Activated naive CD8-positive, alpha-beta T cell treated with anti-CD3 and anti-CD28 coated beads for 36 hours (primary cell): ENCODE measurements at places on chromosomes 5 and 9. TPM values are rescaled to one million over a fixed set of nuclear protein-coding genes. Genes with fewer than 3 reads are reported as not detected.

- H3K27me3 ChIP-seq, result peaks cover 8% of the 10 kb centered on the region
- H3K27ac ChIP-seq, result no peak overlapping the region
- H3K4me3 ChIP-seq, result no peak overlapping the region
- H3K4me1 ChIP-seq, result no peaks in the 10 kb centered on the region
- no peaks in the 10 kb centered on the region for H3K36me3 ChIP-seq
- DNase-seq, result no peak
These were observed 121.2 kb downstream of the PHF2 start for GRCh38 chr9:93697352-93698139.

DNA sequence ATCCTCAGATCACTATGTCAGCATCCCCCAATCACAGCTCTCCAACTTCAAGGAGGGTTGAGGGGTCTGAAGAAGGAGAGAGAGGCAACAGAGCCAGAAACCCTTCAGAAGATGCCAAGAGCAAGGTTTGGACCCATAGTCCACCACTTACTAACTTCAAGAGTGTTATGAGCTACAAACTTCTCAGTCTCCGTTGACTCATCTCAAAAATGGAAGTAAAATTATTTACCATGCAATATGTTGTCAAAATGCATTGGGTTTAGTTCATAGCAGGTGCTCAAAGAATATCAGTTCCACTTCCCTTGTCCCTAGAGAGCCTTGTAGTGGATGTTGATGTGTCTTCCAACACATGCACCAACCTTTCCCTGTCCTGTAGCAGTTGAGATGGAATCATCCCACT lies 116.0 kb downstream of the KCNIP1 start:
- H3K4me1 ChIP-seq, result peaks cover 8% of the 10 kb centered on the region
- H3K27me3 ChIP-seq, result peaks cover 11% of the 10 kb centered on the region
- no peak for DNase-seq
- no peak overlapping the region for H3K4me3 ChIP-seq

DNA sequence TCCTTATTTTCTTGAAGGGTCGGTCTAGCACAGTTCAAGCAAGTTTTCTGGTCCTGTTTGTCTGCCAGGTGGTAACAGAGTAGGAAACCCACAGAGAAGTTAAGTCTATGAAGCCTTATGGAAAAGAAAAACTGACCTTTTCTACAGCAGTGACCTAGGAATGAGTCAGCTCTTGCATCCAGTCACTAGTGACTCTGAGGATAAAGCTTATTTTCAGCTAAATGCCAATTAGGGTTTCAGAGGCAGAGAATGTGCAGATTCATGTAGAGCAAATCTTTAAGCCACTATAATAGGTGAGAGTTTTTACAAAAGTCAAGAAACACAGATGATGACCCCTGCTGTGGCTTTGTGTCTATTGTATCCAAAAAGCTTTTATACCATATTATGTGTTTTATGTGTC lies 100.7 kb downstream of the CWC27 start:
- peaks cover 6% of the 10 kb centered on the region for H3K4me1 ChIP-seq
- H3K36me3 ChIP-seq, result no peaks in the 10 kb centered on the region
- DNase-seq, result no peak
- no peak overlapping the region for H3K4me3 ChIP-seq
- H3K27me3 ChIP-seq, result no peaks in the 10 kb centered on the region
- H3K27ac ChIP-seq, result no peak overlapping the region

DNA sequence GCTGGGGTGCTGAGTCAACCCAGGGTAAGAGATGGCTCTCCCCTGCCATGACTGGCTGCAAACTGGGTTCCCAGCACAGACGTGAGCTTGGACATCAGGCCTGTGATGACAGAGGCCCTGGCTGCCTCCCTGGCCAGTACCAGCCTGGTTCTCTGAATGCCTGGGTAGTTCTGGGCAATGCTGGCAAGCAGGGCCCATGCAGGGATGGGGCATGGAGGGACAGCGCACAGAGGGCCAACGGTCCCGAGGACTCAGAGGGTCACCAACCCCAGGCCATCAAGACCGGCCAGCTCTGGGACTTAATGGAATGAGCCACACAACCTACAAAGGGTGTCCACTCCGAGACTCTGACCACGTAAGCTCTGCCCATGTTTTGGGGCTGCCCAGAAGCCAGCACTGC lies 241.4 kb downstream of the FSTL4 start:
- H3K27me3 ChIP-seq, result peaks cover 6% of the 10 kb centered on the region
- H3K36me3 ChIP-seq, result no peaks in the 10 kb centered on the region
- H3K4me1 ChIP-seq, result no peaks in the 10 kb centered on the region
- H3K27ac ChIP-seq, result no peak overlapping the region

GRCh38 chr9:136122425-136123383 lies 4.0 kb upstream of the TMEM250 start:
- H3K27me3 ChIP-seq, result peaks cover 4% of the 10 kb centered on the region
- H3K27ac ChIP-seq, result no peak overlapping the region
- no peak overlapping the region for H3K4me3 ChIP-seq

- peaks cover 6% of the 10 kb centered on the region for H3K36me3 ChIP-seq
- H3K27me3 ChIP-seq, result peaks cover 6% of the 10 kb centered on the region
- DNase-seq, result no peak
- H3K4me1 ChIP-seq, result no peaks in the 10 kb centered on the region
- H3K4me3 ChIP-seq, result no peak overlapping the region
These were observed 16.7 kb downstream of the EXD3 start for GRCh38 chr9:137406085-137406760.

GRCh38 chr9:16138561-16139491 lies 586.0 kb downstream of the CCDC171 start:
- peaks cover 30% of the 10 kb centered on the region for H3K4me1 ChIP-seq
- no peaks in the 10 kb centered on the region for H3K36me3 ChIP-seq
- DNase-seq, result no peak
- H3K27me3 ChIP-seq, result no peaks in the 10 kb centered on the region
- H3K27ac ChIP-seq, result peak overlapping the region; percentile 40

DNA sequence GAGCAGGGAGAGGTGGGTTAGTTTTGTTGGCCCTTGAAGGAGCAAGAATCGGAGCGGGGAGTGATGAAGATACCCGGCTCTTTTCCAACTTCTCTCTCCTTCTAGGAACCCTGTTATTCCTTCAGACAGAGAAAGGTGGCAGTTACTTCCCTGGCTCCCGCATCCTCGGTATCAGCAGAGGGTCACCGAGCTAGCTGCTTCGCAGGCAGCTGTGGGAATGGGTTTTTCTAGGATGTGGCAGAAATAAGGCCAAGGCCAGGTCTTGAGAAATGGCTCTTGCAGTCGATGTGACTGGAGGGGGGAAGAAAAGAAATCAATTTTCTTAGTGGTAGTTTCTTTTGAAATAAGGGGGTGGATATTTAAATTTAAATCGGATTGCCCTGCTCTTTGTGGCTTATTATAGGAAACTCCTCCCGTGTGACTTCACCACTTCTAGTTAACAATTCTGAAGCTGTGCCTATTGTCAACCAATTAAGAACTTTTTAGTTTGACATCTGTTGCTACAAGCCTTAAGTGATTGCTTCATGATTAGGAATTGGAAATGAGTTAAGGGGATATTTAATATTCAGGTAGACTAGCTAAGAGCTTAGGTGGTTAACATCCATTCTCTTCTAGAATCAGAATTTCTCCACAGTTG lies 1.4 kb downstream of the SAP30L start:
- H3K4me1 ChIP-seq, result peaks cover 37% of the 10 kb centered on the region
- peak overlapping the region; percentile 90 for H3K4me3 ChIP-seq
- no peak for DNase-seq
- H3K36me3 ChIP-seq, result peaks cover 19% of the 10 kb centered on the region
- H3K27me3 ChIP-seq, result no peaks in the 10 kb centered on the region

GRCh38 chr9:106333481-106333880 lies 529.5 kb upstream of the ZNF462 start:
- DNase-seq, result no peak
- no peaks in the 10 kb centered on the region for H3K36me3 ChIP-seq
- no peak overlapping the region for H3K4me3 ChIP-seq
- H3K27ac ChIP-seq, result no peak overlapping the region
- H3K4me1 ChIP-seq, result no peaks in the 10 kb centered on the region

- H3K27ac ChIP-seq, result no peak overlapping the region
- no peak overlapping the region for H3K4me3 ChIP-seq
- H3K4me1 ChIP-seq, result peaks cover 22% of the 10 kb centered on the region
These were observed 4.8 kb upstream of the NOTCH1 start for GRCh38 chr9:136550439-136551289.

DNA sequence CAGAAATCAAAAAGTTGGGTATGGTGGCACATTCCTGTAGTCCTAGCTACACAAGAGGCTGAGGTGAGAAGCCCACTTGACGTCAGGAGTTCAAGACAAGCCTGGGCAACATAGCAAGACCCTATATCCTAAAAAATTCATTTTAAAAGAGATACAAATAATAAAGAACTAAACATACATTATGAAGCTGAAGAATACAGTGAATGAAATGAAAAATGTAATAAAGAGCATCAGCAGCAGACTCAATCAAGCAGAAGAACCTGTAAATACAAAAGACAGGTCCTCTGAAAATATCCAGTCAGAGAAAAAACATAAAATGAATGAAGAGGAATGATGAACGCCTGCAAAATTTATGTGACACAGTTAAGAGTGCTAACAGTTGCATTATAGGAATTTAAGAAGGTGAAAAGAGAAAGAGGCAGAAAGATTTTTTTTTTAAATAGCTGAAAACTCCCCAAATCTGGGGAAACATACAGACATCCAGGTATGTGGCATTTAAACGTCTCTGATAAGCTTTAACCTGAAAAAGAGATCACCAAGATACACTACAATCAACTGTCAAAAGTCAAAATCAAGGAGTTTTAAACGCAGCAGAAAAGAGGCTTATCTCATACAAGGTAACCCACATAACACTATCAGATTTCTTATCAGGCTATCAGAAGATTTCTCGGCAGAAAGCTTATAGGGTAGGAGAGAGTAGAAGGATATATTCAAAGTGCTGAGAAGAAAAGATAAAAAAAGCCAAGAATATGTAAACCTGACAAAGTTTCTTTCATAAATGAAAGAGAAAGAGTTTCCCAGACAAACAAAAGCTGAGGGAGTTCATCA lies 57.6 kb downstream of the PRRC1 start:
- H3K27me3 ChIP-seq, result peaks cover 38% of the 10 kb centered on the region
- DNase-seq, result no peak
- H3K36me3 ChIP-seq, result peaks cover 1% of the 10 kb centered on the region
- no peak overlapping the region for H3K4me3 ChIP-seq

GRCh38 chr5:59335544-59335943 lies 558.0 kb downstream of the PDE4D start:
- no peak for DNase-seq
- H3K27me3 ChIP-seq, result peaks cover 27% of the 10 kb centered on the region
- H3K36me3 ChIP-seq, result no peaks in the 10 kb centered on the region
- no peaks in the 10 kb centered on the region for H3K4me1 ChIP-seq

DNA sequence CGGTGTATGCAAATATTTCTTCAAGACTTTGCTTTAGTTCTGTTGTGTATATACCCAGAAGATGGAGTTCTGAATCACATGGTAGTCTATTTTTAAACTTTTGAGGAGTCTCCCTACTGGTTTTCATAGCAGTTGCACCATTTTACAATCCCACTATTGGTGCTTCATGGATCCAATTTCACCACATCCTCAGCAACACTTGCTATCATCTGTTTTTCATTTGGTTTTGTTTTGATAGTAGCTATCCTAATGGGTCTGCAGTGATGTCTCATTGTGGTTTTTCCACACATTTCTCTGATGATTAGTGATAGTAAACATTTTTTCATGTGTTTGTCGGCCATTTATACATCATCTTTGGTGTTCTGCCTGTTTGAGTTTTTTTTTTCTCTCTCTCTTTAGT lies 1339.3 kb downstream of the EFNA5 start:
- H3K27me3 ChIP-seq, result no peaks in the 10 kb centered on the region
- DNase-seq, result no peak
- no peaks in the 10 kb centered on the region for H3K36me3 ChIP-seq
- no peak overlapping the region for H3K27ac ChIP-seq
- H3K4me1 ChIP-seq, result no peaks in the 10 kb centered on the region
- H3K4me3 ChIP-seq, result no peak overlapping the region

DNA sequence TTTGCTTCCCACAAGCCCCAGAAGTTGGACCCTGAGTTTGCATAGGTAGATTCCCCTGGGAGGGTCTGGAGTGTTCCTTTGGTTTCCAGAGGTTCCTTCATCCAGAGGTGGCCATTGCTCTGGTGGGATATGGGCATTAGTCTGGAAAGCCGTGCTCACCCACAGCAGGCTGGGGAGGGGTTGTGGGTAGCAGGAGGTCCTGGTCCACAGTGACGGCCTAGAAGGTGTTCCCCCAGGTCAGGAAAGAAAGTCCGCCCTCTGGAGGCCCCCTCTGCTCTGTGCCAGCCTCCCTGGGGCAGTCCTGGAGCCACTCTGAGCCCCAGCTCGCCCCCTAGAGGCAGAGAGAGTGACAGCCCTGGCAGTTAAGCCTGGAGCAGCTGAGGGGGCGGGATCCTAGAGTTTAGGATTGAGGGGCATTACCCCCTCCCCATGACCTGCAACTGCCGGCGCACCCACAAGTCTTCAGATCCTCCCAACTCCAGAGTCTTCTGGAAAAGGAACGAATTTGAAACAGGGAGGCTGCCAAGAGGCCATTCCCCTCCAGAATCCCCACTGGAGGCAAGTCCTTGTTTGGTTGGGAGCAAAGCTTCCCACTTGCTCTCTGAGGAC lies 36.8 kb downstream of the NDST1 start:
- DNase-seq, result peak; percentile 74
- peaks cover 2% of the 10 kb centered on the region for H3K36me3 ChIP-seq
- H3K4me3 ChIP-seq, result no peak overlapping the region
- H3K27me3 ChIP-seq, result no peaks in the 10 kb centered on the region

DNA sequence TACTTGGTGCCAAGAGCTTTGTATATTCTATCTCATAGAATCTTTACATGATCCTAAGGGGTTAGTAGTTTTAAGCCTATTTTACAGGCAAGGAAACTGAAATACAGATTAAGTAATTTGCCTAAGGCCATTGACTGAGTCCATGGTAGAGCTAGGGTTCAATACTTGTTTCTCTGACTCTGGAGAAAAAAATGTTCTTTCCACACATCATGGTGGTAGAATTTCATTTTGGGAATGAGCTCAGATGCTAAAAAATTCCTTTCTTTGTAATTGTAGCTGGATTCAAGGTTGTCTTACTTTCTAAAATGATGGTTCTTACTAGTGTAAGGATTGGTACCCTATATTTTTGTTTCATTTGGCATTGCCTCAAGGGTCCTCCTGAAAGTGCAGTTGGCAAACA lies 86.0 kb downstream of the ANKRD55 start:
- DNase-seq, result no peak
- peaks cover 44% of the 10 kb centered on the region for H3K4me1 ChIP-seq
- H3K36me3 ChIP-seq, result no peaks in the 10 kb centered on the region
- H3K27ac ChIP-seq, result no peak overlapping the region
- no peaks in the 10 kb centered on the region for H3K27me3 ChIP-seq
- H3K4me3 ChIP-seq, result no peak overlapping the region

DNA sequence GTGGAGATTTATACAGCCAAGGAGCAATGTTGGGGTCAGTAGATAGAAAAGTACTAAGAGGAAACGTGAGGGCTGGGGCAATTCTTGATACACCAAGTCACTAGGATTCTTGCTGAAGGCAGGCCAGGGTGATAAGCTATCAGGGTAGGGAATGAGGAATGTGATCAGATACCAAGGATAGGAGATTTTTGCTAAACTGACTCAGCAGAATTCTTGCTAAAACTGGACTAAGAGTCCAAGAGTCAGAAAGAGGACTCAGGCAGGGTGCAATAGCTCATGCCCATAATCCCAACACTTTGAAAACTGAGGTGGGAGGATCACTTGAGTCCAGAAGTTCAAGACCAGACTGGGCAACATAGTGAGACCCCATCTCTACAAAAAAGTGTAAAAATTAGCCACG lies 71.7 kb downstream of the ENTREP1 start:
- DNase-seq, result no peak
- no peaks in the 10 kb centered on the region for H3K36me3 ChIP-seq
- H3K4me1 ChIP-seq, result no peaks in the 10 kb centered on the region
- no peak overlapping the region for H3K27ac ChIP-seq
- no peaks in the 10 kb centered on the region for H3K27me3 ChIP-seq

Gene SLC6A7
- total RNA-seq, result not detected

Gene GLRA1
- not detected for total RNA-seq

Gene CDC20B
- not detected for total RNA-seq

Gene CORO2A
- total RNA-seq, result 8.2 TPM

Gene RELL2
- 26.8 TPM for total RNA-seq
